CD4-positive, alpha-beta T cell (primary cell): ENCODE measurements at places on chromosomes 16 and 17.

DNA sequence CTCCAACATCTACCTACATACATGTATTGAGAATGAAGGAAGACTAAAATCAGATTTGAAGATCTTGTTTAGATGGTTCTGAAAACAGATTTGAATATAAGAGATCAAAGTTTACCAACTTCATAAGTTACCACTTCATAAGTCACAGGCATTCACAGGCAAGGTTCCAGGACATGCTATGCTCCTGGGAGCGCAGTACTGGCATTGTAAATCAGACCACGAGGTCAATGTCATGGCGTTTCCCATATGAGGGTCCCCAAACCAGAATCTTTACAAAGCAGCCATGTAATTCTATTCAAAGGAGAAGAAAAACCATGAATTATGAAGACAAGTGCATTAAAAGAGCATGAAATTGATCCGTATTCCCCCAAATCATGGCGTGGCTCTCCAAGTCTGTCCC lies 3.0 kb downstream of the CDH11 start:
- H3K27me3 ChIP-seq, result peaks cover 22% of the 10 kb centered on the region
- no peaks in the 10 kb centered on the region for H3K36me3 ChIP-seq
- no peak overlapping the region for H3K4me3 ChIP-seq
- DNase-seq, result no peak
- H3K27ac ChIP-seq, result no peak overlapping the region

- DNase-seq, result no peak
- H3K4me3 ChIP-seq, result no peak overlapping the region
- peaks cover 16% of the 10 kb centered on the region for H3K4me1 ChIP-seq
- no peak overlapping the region for H3K27ac ChIP-seq
Measured at GRCh38 chr17:4953451-4953961, 2.6 kb downstream of the ENO3 start.

- H3K27me3 ChIP-seq, result peaks cover 11% of the 10 kb centered on the region
- DNase-seq, result peak; percentile 25
- H3K4me1 ChIP-seq, result peaks cover 5% of the 10 kb centered on the region
- H3K27ac ChIP-seq, result no peak overlapping the region
- no peaks in the 10 kb centered on the region for H3K36me3 ChIP-seq
Measured at GRCh38 chr17:42428141-42428944, 5.3 kb upstream of the CAVIN1 start.

- no peak overlapping the region for H3K4me3 ChIP-seq
- no peak overlapping the region for H3K27ac ChIP-seq
- no peaks in the 10 kb centered on the region for H3K36me3 ChIP-seq
- no peaks in the 10 kb centered on the region for H3K27me3 ChIP-seq
Measured at GRCh38 chr16:2838928-2839327, 8.8 kb downstream of the ZG16B start.
